NCI-H524 (cell line): ENCODE measurements at places on chromosomes 16 and 17.

DNA sequence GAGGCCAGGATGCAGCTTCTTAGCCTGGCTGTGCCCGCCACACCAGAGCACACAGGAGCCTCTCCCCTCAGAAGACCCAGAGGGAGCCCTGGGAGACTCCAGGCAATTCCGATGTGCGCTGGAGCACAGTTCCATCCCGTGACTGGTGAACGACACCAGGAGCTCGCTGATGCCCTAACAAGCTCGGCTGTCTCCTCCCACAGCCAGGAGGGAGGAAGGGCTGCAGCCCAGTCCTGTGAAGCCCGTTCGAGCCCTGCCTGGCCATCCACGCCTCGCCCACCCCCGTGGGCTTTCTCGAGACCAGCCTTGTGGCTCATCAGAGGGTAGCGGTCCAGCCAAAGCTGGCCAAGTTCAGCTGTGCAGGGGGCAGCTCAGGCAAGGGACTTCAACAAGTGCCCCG, 21.8 kb upstream of the RASD1 start:
- no peak for DNase-seq

GRCh38 chr17:46873941-46874645, 22.7 kb downstream of the WNT9B start:
- DNase-seq: no peak

DNA sequence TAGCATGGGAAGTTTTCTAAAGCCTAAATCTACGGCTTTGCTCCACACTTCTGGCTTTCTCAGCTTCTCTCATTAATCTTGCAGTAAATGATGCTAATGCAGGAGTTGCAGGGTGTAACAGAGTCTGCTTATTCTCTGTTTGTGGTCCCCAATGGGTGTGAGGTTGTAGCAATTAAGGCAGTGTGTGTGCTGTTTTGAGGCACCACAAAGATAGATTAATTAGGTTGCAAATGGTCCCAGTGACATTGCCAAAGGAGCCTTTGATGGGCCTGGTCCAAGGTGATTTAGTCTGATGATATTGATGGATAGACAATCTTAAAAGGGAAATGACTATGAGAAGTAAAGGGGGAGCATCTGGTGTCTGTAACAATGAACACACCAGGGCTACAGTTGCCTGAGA, 1313.7 kb upstream of the CDH8 start:
- DNase-seq: no peak

- DNase-seq: no peak
Measured at GRCh38 chr16:31428279-31428597, at the start of gene COX6A2. Gene COX6A2, minus strand, starts transcription at chr16:31428360. Its CDS starts 35 bp downstream, at chr16:31428325.

DNA sequence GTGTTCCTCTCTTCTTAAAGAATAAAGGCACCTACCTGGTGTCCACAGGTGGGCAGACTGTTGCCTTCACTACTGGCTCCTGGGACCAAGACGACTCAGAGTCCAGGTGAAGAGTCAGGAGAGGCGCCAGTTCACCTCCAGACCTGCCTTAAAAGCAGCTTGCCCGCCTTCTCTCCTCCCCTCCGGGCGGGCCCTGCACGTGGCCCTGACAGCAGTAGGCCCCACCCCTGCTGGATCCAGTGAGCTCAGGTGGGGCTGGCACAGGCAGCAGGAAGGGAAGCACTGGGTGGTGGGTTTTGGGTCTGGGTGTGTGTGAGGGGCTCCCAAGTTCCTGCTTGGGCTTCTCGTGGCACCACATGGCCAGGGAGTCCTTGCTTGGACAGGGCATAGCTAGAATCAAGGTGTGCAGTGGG, at the start of gene TNS4:
Gene TNS4, minus strand, starts transcription at position 125 of the 413 bp plus-strand sequence. CDS start 5,198 bp downstream, outside the sequence.
- DNase-seq: no peak

- no peak for DNase-seq
Measured at GRCh38 chr17:70717042-70717441, 547.7 kb downstream of the KCNJ2 start.

DNA sequence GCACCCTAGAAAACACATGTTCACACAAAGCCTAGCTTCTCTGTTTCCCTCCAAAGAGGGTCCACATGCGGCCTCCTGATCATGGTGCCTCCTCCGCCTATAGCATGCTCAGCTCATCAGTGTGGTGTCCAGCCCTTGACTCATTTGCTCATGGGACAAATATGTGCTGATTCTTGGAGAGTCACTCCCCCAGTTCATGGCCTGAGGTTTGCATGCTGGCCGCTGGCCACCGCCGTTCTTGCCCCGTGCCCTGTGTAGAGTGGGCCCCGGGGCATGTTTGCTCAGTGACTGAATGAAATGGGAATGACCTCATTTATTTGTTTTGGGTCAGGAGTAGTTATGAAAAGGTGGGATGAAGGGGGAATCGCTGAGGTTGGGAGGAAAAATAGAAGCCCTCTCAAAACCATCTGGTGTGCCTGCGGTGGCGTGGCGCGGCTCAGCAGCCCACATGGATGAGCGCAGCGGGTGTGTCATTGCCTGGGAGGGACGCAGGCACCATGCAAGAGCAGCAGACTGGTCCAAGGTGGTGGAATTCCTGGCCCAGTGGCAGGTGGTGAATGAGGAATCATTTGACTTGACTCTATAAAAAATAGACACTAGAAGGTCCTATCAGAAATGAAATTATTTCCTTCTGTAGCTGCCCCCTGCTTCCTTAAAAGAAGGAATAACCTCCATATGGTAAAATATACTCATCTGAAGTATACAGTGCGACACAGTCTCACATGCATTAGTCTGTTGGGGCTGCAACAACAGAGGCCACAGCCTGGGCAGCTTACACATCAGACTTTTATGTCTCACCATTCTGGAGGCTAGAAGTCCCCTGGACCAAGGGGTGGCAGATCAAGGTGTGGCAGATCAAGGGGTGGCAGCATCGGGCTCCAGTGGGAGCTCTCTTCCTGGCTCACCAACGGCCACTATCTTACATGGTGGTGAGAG, 31.7 kb downstream of the CRISPLD2 start:
- no peak for DNase-seq

GRCh38 chr17:39700148-39700987, 504 bp downstream of the ERBB2 start:
- no peak for DNase-seq

- no peak for DNase-seq
Measured at GRCh38 chr17:49511810-49512209, 16.7 kb downstream of the NGFR start.

- no peak for DNase-seq
Measured at GRCh38 chr16:1335211-1335971, 1.9 kb downstream of the BAIAP3 start.

DNA sequence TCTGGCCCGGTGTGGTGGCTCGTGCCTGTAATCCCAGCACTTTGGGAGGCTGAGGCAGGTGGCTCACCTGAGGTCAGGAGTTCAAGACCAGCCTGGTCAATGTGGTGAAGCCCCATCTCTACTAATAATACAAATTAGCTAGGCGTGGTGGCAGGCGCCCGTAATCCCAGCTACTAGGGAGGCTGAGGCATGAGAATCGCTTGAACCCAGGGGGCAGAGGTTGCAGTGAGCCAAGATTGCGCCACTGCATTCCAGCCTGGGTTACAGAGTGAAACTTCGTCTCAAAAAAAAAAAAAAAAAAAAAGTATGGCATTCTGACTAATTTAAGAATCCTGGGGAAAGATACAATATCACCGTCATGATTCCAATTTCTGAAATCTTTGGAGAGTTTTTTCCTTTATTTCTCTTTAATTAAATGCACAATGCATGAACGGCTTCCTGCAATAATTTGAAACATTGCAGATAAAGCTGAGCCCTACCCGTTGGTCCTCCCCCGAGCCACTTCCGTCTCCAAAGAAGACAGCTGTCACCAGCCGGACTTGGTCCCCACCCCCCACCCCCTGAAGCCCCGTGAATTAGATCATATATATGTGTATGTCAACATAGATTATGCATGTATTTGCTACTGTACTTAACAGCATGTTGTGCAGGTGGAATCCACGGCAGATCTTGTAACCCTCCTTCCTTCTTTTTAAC, 142.6 kb upstream of the PLCG2 start:
- peak; percentile 49 for DNase-seq

GRCh38 chr16:1932050-1933028, 10.7 kb downstream of the MSRB1 start:
- no peak for DNase-seq

DNA sequence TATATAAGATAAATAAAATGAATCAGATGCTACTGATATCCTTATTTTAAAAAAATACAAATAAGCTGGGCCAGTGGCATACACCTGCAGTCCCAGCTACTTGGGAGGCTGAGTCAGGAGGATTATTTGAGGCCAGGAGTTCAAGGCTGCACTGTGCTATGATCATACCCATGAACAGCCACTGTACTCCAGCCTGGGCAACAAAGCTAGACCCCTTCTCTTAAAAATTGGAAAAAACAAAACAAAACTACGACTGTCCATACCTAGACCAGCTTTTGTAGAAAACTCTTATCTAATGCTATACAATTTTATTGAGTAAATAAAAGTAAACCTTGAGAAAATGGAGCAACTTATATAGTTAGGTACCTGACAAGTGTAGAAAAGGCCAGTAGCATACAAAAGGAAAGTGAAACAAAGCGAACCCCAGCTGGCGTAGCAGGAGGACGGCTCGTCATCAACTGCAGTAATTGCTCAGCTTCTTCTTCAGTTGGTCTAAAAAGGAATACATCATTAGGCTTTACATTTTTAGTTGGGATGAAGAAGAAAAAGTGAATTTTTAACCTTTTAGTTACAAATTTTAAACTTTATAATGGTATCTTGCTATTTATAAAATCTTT, 23.6 kb downstream of the INTS2 start:
- no peak for DNase-seq

GRCh38 chr17:78128551-78129350, at the start of gene TMC6:
Gene TMC6, minus strand, starts transcription at chr17:78128755. Its CDS starts 1,923 bp downstream, at chr17:78126832.
- DNase-seq: peak; percentile 85

- DNase-seq: no peak
Measured at GRCh38 chr17:74163271-74163821, 40.1 kb upstream of the RPL38 start.

- DNase-seq: no peak
Measured at GRCh38 chr16:6499413-6499812, 833.2 kb upstream of the RBFOX1 start.

GRCh38 chr17:17506181-17506741, 10.1 kb upstream of the RASD1 start:
- DNase-seq: no peak

- no peak for DNase-seq
Measured at GRCh38 chr17:37213927-37214326, 161.9 kb upstream of the C17orf78 start.

DNA sequence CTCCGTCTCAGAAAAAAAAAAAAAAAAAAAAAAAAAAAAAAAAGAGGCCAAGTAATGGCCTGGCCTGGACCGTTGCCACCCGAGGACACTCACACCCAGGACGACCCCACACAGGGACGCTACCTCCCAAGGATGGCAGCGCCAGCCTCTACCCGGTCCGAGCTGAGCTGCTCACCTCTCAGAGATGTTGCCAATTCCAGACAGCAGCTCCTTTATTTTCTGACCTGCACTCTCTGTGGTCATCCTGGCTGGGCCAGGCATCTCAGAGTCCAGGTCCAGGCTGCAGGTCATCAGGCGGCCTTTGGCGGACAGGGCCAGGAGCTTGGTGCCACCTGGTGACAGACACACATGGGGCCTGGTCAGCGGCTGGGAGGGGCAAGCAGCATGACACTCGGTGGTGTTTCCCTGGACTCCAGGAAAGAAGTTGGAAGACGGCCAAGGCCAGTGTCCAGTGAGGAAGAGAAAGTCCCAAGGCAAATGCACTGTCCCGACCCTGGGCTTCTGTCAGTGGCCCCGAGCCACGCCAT, 3.1 kb downstream of the FAAP100 start:
- DNase-seq: no peak

DNA sequence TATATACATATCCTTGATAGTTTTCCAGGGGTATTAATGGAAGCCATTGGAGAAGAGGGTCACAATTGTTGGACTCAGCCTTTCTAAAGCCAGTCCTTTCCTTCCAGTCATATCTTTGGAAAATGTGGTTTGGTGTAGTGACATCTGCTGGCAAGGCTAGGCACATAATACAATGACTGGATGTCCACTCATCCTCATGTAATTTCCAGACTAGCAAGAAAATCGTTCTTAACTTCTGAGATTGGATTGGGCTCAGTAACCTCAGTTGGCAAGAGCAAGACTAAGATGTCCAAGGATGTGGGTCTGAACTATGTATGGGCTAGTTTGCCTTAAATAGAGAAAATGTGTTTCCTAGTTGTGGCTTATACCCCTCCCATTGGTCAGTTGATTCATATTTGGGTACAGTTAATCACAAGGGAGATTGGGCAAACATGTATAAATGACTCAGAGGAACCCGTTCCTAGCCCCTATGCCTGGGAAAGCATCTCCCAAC, 8.7 kb upstream of the KAT7 start:
- DNase-seq: peak; percentile 21

DNA sequence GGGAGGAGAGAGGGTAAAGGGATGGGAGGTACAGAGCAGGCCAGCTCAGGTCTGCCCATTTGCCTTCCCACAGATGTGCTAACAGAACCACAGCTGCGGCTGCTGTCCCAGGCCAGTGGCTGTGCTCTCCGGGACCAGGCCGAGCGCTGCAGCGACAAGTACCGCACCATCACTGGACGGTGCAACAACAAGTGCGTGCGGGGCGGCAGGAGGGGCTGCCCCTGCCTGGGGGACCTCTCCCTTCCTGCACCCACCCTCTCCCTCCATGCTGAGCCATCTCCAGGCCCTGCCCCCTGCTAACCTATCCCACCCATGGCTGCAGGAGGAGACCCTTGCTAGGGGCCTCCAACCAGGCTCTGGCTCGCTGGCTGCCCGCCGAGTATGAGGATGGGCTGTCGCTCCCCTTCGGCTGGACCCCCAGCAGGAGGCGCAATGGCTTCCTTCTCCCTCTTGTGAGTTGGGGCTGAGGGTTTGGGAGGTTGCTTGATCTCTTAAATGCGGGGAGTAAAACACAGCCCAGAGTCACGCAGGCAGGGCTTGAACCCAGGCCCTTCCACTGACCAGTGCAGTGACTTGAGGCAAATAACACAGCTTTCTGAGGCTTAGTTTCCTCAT, 1.2 kb downstream of the EPX start:
- no peak for DNase-seq

- DNase-seq: no peak
Measured at GRCh38 chr16:46949241-46949892, 24.1 kb downstream of the DNAJA2 start.

DNA sequence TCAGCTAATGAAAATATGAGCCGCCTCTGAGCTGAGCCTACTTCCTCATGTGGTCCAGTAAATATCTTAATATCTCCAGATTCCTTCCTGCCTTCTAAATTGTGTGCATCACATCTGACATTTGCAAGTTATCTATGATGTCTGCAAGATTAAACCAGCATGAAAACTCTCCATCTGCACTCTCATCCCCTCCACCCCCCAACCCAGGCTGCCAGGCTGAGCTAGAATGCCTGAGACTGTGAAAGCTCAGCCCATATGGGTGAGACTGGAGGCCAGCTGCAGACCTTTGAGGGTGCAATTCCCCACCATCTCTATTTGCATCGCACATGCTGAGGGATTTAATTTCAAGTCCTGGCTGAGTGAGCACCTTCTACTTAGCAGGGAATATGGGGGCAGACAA, 82.8 kb downstream of the ASIC2 start:
- DNase-seq: peak; percentile 43

GRCh38 chr17:78956254-78956653, 23.5 kb downstream of the LGALS3BP start:
- DNase-seq: no peak
